ENCODE measurements at places on chromosomes 11 and 22.

GRCh38 chr22:22197993-22198402, 46.6 kb upstream of the VPREB1 start:
- no peak for DNase-seq

DNA sequence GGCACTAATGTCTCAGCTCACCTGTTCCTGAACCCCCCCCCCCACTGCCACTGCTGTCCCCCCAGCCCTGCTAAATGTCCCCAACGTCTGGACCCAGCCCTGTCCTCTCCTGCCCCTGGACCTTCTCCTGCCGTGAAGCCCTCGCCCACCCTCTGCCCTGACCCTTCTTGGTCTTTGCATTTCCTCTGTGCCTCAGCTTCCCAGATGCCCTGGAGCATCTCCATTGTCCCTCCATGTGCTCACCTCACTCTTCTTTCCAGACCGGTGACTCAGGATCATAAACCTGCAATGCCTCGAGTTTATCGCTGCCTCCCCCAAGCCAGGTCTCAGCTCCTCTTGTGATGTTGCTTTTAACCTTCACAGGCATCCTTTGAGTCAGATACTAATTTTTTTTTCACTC, 416.4 kb downstream of the BRD1 start:
- DNase-seq: no peak

DNA sequence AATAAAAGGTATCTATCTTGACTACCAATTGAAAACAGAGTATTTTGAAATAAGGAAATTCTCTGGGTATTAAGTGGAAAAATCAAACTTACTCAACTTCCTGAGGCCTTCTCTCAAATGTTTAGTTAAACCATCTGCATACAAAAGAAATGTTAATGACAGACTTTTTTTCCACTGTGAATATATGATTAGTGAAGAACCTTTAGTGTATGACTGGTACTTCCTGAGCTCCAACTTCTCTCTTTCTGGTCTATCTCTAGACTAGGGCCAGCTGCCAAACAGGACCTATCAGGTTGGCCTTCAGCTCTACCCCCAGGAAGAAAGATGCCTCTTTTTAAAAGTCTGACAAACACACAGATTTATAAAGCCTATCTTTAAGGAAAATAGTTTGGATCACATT, 68.8 kb upstream of the SCUBE2 start:
- DNase-seq: no peak

DNA sequence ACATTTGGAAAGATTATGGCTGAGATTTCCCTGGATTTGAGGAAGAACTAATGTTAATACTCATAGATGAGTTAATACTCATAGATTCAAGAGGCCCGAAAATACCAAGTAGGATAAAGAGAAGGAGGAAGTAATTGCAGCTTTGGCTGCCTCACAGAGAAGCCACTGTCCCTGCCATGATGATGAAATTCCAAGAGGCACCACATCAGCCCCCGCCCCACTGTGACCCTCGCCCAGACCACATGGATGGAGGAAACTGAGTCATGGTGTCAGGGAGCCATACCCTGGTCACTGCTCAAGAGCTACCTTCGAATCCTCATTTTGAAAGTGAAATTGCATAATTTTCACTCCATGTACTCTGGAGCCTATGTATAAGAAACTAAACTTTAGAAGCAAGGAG, 92.9 kb upstream of the SLC22A12 start:
- DNase-seq: no peak

DNA sequence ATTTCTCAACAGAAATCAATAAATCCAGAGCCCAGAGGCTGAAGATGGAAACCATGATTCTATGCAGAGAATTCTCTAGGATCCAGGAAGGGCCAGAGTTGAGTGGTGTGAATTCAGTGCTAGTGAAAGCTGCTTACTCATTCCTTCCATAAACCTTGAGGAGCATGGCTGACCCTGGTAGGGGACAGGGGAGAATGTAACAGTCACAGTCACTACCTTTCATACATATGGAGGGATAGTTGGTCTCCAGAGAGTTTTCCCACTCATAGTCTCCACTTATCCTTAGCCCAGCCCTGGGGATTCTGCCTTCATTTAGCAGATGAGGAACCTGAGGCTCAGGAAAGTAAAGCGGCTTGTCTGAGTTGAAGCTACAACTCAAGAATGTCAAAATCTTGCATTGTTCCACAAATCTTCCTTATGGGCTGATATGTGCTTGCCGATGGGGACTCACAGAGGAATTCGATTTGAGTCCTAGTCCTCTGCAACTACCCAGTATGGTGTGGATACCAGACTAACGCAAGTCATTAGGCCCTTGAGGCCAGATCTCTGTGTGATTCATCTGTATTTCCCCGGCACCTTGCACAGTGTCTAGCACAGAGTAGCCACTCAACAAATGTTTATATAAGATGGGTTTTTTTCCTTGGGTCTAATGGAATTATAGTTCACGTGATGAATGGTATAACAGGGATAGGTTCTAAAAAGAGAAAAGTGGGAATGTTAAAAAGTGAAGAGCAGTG, 3.7 kb upstream of the ANAPC15 start:
- no peak for DNase-seq

DNA sequence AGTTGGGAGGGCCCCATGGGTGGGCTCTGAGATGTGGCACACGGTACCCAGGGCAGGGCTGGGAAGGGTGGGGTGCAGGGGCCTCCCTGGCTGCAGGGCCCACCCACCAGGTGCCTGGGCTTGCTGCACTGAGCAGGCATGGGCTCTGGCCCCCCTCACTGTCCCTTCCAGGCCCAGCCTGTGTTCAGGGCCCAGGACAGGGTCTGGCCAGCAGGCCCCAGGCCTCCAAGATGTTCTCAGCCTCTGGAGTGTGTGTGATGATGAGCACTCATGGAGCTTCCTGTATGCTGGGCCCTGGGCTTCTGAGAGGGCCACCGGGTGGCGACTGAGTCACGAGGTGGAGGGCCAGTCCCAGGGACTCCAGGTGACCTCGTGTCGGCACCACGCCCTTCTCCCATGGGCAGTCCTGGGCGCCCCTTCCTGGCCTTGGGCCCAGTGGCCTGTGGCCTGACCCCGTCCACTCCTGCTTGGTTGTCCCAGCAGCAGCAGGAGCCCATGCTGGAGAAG, 55.9 kb upstream of the CCDC188 start:
- DNase-seq: no peak

DNA sequence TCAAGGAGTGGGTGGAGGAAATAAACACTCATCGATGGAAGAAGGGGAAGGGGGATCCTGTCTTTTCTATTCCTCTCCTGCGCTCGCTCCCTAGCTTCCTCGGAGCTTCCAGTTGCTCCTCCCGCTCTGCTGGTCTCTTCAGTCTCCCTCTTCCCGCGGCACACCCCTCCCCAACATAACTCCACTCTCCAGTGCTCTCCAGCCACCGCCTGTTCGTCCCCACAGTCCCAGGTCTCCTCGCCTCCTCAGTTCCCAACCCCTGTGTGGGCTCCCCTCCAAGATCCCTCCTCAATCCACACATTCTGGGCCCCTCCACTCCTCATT, 438 bp downstream of the ZW10 start:
- DNase-seq: no peak

- DNase-seq: no peak
Observed at GRCh38 chr11:61139387-61139786, 21.8 kb downstream of the VPS37C start.

GRCh38 chr11:36261094-36261493, 28.1 kb downstream of the COMMD9 start:
- DNase-seq: no peak

DNA sequence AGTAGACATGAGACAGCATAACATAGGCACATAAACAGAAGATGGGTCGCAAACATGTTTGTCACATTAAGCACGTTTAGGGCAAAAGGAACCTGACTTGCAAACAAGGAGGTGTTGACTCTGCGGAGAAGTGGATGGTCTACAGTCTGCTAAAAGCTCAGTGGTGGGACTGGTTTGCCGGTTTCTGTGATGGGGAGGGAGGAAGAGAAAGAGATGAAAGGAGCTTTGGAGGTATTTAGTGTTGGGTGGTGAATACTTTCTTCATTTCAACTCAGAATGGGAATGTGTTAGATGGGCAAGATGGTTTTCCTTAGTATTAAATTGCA, 191.4 kb upstream of the SORL1-AS1 start:
- no peak for DNase-seq

GRCh38 chr11:7449211-7449840, 36.0 kb upstream of the OLFML1 start:
- no peak for DNase-seq

DNA sequence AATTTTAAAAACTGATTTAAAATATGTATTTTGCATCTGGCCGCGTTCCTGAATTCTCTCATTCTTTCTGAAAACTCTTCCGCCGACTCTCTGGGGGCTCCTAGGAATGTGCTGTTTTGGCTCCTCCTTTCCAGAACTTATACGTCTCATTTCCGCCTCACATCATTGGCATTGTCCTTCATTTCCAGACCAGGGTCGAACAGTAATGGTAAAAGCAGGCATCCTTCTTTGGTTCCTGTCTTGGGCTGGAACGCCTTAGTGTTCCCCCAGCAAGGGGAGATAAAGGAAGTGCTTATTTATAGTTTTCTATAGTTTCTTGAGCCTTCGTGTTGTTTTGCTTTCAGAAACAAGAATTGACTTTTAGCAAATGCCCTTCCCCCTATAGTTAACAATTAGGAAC, 10.9 kb upstream of the TNNT3 start:
- DNase-seq: no peak

GRCh38 chr22:36566720-36567119, 37.8 kb upstream of the EIF3D start:
- no peak for DNase-seq

DNA sequence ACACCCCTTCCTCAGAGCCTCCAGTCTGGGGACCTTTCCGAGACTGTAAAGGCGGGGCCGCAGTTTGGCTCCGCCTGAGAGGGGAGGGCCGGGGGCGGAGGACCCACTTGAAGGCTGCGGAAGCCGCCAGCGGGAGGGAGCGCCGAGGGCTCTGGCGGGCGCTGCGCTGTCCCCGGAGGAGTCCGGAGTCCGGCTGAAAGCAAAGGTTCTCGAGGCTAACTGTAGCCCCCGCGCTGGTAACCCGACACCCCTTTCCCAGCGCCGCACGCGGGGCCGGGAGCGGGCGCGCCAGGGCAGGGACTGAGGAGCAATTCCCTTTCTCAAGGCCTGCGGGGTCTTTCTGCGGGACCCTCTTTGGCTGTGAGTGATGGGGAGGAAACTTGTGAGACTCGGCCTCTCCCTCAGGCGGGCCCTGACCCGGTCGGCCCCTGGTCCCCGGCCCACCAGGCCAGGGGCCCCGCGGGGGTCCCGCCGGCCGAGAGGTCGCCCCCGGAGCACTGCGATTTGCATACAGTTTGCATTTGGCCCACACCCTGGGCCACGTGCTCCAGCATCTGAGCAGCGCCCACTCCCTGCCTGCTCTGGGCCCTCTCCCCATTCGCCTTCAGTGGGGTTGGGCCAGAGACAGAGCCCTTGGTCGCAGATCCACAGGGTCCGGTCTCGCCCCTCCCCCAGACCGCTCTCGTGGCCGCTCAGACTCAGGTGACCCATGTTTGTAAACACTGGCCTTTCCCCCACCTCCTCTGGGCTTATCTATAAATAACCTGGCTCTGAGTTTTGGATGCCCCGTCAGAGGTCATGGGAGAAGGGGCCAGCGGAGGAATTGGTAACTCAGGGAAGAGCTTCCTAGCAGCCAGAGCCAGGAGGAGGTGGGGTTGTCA, 519 bp upstream of the ART5 start:
- DNase-seq: peak; percentile 30

DNA sequence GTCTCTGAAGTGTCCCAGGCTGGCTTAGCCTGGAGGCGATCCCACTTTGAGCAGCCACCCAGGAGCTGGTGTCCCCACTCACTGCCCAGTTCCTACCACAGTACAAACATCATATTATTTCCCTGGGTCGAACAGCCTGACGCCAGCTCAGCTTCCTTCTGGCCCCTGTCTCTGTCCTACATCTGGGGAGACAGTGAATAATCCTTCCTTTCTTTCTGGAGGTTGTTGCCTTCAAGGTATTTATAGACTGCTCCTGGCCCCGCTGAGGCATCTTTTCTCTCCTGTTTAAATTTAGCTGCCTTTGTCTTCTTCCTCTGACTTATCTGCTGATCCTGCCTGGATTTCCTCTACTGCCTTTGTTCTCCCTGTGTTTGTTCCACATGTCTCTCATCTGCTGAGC, 56.8 kb upstream of the LRRC55 start:
- DNase-seq: no peak

GRCh38 chr11:118200901-118201680, 23.7 kb downstream of the JAML start:
- DNase-seq: peak; percentile 22

DNA sequence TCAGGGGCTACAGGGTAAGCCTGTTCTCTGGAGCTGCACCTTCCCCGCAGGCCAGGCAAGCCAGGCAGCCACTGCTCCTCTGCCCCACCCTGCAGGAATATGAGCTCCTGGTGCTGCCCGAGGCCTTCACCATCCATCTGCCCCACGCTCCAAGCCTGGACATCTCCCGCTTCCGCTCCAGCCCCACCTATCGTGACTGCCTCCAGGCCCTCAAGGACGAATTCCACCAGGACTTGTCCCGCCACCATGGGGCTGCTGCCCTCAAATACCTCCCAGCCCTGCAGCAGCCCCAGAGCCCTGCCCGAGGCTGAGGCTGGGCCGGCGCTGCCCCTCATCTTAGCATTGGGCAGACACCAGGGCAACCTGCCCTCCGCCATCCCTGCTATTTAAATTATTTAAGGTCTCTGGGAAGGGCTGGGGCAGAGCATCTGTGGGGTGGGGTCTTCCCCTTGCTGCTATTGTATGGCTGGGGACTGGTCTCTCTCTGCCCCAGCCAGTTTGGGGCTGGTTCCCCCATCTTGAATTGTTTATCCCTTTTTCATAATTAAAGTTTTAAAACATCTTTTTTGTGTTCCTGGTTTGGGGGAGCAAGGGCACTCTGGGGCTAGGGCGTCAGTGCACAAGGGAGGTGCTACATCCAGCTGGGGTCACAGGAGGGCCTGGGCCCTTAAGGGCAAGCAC, 6.2 kb downstream of the LARGE2 start:
- no peak for DNase-seq

- peak; percentile 30 for DNase-seq
Observed at GRCh38 chr22:22218302-22218701, 26.3 kb upstream of the VPREB1 start.

DNA sequence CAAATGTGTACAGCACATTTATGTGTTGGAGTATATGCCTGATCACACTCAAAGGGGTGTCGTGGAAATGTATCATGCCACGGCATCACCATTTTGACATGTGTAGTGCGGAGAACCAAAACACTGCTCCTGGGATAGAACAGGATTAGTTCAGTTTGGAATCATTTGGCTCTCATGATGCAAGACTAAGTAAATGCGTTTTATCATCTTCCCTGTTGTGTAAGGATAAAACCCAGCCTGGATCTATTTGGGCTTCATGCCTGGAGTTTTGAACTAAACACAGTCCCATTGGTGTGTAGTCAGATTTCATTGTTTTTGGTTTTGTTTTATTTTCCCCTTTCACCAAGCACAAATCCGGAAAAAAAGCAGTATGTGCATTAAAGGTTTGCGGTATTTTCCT, 574.3 kb downstream of the NTM start:
- no peak for DNase-seq
